ENCODE measurements at places on chromosomes 11 and 22.

DNA sequence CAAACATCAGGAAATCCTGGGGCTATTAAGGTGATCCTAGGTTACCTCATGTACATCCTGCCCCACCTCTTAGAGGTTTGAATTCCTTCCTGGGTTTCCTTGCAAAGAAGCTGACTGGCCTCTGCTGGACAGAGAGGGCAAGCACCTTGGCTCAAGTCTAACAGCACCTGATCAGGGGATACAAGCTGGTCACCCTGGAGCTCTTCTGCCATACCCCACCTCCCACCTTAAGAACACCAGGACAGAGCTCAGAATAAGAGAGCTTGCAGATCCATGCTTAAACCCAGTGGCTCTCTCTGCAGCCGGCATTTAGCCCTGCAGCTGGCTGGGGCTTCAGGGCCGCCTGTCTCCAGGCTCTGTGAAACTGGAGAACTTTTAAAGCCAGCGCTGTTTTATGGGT lies 386.6 kb upstream of the NARS2 start:
- no peak overlapping the region for H3K4me3 ChIP-seq
- H3K27ac ChIP-seq, result no peak overlapping the region
- H3K36me3 ChIP-seq, result no peaks in the 10 kb centered on the region
- H3K4me1 ChIP-seq, result peaks cover 39% of the 10 kb centered on the region
- no peaks in the 10 kb centered on the region for H3K27me3 ChIP-seq
- peak; percentile 19 for DNase-seq

GRCh38 chr11:97072420-97072819 lies 682.6 kb downstream of the JRKL start:
- no peaks in the 10 kb centered on the region for H3K27me3 ChIP-seq
- no peak for DNase-seq
- no peaks in the 10 kb centered on the region for H3K4me1 ChIP-seq
- no peak overlapping the region for H3K4me3 ChIP-seq

- DNase-seq, result no peak
- H3K4me1 ChIP-seq, result no peaks in the 10 kb centered on the region
- no peak overlapping the region for H3K4me3 ChIP-seq
- H3K27ac ChIP-seq, result no peak overlapping the region
- no peaks in the 10 kb centered on the region for H3K36me3 ChIP-seq
Measured at GRCh38 chr11:16999116-16999515, 15.1 kb downstream of the PLEKHA7 start.

GRCh38 chr22:30425616-30426387 lies at the start of gene MTFP1:
TSS of gene MTFP1 (plus strand) at chr22:30425768. CDS start at chr22:30425880, 112 bp downstream.
- peak within 1 kb of the TSS; percentile 94 for H3K27ac ChIP-seq
- DNase-seq, result peak; percentile 27
- H3K4me1 ChIP-seq, result peaks cover 49% of the 10 kb centered on the region
- H3K4me3 ChIP-seq, result peak within 1 kb of the TSS; percentile 96

DNA sequence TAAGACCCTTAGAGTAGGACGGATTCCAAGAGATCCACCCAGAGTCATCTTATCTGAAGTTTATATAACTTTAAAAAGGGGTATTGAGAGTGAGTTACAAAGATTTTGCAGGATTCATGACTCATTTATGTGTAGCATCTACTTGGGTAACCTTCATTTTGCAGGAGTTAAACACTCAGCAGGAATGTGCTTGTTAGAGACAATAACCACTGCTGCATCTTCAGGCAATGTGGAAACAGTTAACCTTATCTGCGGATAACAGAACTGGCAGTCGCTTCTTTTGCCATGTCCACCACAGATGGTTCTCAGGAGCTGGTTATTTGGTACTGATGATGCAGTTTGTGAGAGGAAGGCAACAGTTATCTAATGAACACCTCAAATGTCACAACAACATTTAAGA lies 417.9 kb upstream of the DDI1 start:
- H3K27ac ChIP-seq, result peak overlapping the region; percentile 75
- H3K36me3 ChIP-seq, result peaks cover 15% of the 10 kb centered on the region
- H3K4me1 ChIP-seq, result peaks cover 70% of the 10 kb centered on the region

- peaks cover 35% of the 10 kb centered on the region for H3K4me1 ChIP-seq
- no peak overlapping the region for H3K27ac ChIP-seq
- no peak for DNase-seq
- no peak overlapping the region for H3K4me3 ChIP-seq
- H3K36me3 ChIP-seq, result no peaks in the 10 kb centered on the region
Measured at GRCh38 chr11:60953781-60954180, 1.8 kb upstream of the SLC15A3 start.

GRCh38 chr11:128042290-128042751 lies 545.0 kb downstream of the ETS1 start:
- H3K4me3 ChIP-seq, result no peak overlapping the region
- peaks cover 17% of the 10 kb centered on the region for H3K36me3 ChIP-seq
- peaks cover 2% of the 10 kb centered on the region for H3K27me3 ChIP-seq
- no peak overlapping the region for H3K27ac ChIP-seq

All from HFFc6 (cell line).